ENCODE measurements at places on chromosomes 5 and 9. TPM values are rescaled to one million over a fixed set of nuclear protein-coding genes. Genes with fewer than 3 reads are reported as not detected.

The SPINK7 gene
- not detected for total RNA-seq

The MZB1 gene
- 0.14 TPM for total RNA-seq

The JAKMIP2 gene
- total RNA-seq: 0.57 TPM

The ANKRD34B gene
- not detected for total RNA-seq

The SLC6A3 gene
- total RNA-seq: not detected

The PCA3 gene
- not detected for total RNA-seq

The C1QTNF3 gene
- total RNA-seq: 2.0 TPM

The OR13C9 gene
- total RNA-seq: not detected

The GOLGA1 gene
- 10.7 TPM for total RNA-seq

The MARCHF3 gene
- 73.0 TPM for total RNA-seq

The BAAT gene
- not detected for total RNA-seq

The ZNF354C gene
- total RNA-seq: 7.7 TPM

The GNA14 gene
- total RNA-seq: 0.57 TPM

The SLC45A2 gene
- total RNA-seq: 0.14 TPM

The FBP2 gene
- total RNA-seq: not detected

The BAG1 gene
- 10.6 TPM for total RNA-seq

The CCNJL gene
- total RNA-seq: 0.18 TPM

The SPINK4 gene
- 0.74 TPM for total RNA-seq

The SLC28A3 gene
- total RNA-seq: 0.09 TPM

All from smooth muscle cell of bladder (primary cell).